ENCODE measurements at places on chromosomes 3 and 15.

DNA sequence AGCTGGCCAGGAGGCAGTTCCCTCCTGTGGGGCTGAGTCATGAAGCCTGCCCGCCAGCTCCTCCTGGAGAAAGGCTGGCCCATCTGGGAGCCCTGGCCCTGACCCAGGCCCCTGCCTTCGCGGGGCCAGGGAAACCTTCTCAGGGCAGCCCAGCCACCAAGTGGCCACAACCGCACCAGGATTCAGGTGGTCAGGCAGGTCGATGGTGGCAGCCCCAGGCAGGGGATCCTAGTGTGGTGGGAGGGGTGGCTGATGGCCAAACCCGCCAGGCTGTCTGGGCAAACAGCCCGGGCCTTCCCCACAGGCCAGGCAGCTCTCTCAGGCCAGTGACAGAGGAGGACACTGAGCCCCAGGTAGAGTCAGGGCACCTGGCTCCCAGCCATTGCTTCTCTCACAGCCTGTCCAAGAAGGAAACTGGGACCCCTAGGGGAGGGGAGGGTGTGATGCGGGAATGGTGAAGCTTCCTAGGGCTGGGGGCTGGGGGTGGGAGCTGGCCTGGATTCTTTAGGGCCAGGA lies 1.2 kb downstream of the TWF2 start:
- DNase-seq: no peak

DNA sequence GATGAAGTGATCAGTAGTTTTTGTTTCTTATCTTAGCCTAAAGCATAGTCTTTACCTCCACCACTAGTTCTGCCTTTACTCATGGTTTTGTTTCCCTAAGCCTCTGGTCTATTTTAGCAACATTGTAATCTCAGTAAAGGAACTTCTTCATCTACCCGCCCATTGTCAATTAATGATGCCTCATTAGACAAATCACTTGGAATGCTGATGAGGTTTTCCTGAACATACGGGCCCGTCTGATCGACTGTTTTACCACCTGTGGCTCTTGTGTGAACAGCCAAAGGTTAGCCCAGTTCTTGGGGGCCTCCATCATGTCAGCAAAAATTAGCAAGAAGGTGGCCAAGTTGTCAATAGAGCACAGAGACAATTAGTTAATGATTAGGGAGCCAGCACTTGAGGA lies 470.1 kb upstream of the ARRDC4 start:
- DNase-seq: no peak

- DNase-seq: no peak
These were observed 110.5 kb upstream of the GAP43 start for GRCh38 chr3:115512565-115513415.

DNA sequence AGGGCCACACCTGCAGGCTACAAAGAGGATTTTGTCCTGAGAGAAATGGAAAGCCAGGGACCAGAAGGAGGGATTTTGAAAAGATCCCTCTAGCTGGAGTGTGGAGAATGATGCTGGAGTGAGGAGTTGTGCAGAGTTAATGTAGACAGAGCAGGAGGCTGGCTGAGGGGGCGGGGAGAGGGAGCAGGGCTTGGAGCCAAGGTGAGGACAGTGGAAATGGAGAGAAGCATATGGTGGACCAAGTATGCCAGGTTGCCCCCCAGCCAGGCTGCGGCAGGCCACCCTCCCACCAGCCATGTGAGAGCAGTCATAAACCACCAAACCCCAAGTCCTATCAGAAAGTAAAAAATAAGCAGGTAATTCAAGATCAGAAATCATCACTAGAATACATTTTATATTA lies 14.7 kb downstream of the RARRES1 start:
- DNase-seq: no peak

DNA sequence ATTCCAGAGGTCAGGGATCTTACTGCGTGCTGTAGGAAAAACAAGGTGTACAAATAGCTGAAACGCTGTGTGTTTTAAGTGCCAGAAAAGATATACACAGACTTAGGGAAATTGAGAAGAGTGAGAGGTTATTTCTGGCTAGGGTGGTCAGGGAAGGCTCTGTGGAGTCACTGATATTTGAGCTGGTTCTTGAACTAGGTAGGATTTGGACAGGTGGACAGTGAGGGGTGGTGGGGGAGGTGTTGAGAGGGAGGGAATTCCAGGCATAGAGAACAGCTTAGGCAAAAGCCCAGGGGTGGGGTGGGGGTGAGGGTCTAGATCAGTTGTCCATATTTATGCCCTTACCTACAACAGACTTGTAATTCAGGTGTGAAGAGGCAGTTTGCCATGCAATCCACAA lies 7.0 kb downstream of the SEMA6D start:
- DNase-seq: no peak

- DNase-seq: no peak
These were observed 13.1 kb downstream of the CCR1 start for GRCh38 chr3:46194868-46195553.

DNA sequence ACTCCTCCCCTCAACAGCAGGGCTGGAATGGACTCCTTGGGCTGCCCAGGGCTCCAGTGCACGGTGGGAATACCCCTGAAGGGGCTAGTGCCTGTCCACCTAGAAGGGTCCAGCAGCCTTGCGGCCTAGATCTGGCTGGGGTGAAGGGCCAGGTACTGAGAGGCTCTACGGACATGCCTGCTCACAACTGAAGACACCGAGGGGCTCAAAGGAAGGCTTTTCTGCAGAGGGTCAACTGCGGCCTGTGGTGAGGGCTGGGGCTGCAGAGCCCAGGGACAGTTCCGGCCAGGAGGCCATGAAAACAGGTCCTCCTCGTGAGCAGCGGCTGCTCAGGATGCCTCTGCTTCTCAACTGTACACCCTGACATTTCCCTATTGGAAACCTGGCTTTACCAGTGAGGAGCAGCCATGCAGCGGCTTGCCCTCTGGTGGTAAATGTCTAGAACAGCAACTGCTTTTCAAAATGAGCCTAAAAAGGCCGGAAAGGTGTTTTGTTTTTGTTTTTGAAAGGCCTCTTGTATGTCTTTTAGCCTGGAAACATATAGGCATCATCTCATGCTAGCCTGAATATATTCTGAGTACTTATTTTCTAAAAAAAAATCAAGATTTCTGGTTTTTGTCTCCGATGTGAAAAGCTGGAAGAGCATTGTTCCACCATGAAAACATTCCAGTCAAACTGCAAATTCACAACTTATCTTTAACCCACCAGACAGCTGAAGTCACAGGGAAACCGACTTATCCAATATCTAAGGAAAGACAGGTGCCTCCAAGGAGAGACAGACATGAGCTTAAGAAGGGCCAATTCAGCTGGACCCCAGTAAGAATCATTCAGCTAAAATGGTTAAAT lies 163.4 kb downstream of the KLF13 start:
- DNase-seq: peak; percentile 36

All from naive B cell (primary cell).